ENCODE measurements at places on chromosomes 12 and 14.

GRCh38 chr12:109695961-109696461 lies 17.6 kb upstream of the FAM222A start:
- DNase-seq: no peak

DNA sequence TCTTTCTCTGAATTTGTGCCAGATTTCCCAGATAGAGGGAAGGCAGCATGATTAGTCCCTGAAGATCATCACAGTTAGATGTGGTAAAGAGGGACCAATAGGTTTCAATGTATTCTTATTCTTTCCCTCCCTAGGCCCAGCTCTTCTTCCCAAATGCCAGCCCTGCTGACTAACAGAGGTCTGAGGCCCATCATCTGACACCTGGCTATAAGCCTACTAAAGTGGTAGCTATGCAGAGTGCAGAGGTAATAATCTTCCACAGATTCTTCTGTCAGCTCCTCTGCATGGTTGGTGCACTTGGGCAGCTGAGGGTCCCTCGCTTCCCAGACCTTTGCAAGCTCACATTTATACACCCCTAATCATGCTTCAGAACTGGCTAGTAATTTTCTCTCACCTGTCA lies 63.7 kb upstream of the PZP start:
- no peak for DNase-seq

- no peak for DNase-seq
These were observed 10.6 kb downstream of the CEP128 start for GRCh38 chr14:80930836-80931389.

GRCh38 chr12:115640929-115641328 lies 636.6 kb downstream of the MED13L start:
- no peak for DNase-seq

- no peak for DNase-seq
These were observed 165.8 kb downstream of the KSR2 start for GRCh38 chr12:117803001-117803400.

DNA sequence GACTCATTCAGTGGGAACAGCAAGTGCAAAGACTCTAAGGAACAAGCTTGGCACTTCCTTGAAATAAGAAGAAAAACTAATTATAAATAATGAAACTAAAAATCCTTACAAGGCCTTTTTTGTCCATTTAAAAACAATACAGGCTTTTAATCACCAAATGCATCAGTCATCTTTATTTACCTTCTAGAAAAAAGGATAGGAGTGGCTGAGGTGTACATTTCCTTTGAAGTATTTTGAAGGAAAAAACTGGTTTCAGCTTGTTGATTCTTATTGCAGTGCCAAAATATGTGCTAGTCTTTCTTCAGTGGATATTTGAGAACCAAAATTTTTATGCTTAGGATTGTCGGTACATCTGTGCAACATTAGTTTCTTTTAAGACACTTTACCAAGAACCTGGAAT lies 29.8 kb downstream of the MED21 start:
- no peak for DNase-seq

- no peak for DNase-seq
These were observed 44.3 kb upstream of the CCT2 start for GRCh38 chr12:69540987-69541386.

DNA sequence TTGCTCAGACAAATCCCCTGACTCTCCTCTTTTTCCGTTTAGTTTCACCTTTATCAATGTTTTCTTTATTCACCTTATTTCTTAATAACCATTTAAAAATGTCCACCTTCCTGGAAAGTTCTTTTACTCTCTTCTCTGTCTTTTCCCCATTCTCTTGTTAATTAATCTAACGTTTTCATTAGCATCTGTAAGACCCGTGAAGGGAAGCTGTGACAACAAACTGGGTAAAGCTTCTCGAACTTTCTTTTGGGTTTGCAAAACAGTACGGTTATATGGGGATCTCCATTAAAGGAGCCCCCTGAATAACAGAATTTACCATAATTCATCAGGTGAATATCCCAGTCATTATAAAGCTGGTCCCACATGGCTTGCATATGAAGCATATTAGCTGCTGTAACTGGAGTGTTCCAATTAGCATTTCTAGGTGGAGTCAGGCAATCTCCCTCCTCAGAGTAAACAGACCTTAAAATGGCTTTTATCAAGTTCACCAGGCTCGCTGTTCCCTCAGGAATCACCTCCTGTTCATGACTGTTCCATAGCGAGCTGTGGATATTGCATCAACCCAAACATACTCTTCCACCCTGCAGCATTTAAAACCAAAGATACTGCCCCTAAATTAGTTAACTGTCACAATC lies 42.4 kb downstream of the TMEM30B start:
- DNase-seq: no peak

DNA sequence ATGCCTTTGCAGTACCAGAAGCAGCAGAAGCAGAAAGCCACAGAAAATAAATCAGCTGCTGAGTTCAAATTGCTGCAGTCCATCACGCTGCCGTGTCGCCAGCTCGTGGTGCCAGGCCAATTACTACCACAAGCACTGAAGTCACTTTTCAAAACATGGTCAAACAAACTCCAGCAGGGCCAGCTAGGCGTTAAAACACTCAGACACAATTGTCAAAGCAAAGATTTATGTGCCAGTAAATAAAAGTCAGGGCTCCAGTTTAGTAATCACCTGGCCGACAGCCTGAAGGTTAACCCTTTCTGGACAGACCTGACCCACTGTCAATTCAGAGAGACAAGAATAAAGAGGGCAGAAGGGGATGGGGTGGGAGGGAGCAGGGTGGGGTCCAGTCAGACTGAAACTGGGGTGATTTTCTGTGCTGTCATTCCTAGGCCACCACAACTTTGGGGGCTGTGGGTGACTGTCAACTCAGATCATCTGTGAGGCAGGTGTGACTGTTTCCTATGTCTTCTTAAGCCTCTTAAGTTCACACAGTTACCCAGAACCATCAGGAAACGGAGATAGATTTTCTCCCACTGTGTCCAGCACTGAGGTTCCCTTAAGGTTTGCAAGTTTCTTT lies 109.8 kb upstream of the FUT8 start:
- peak; percentile 18 for DNase-seq

GRCh38 chr12:113325916-113326315 lies 9.0 kb downstream of the SLC8B1 start:
- DNase-seq: no peak

DNA sequence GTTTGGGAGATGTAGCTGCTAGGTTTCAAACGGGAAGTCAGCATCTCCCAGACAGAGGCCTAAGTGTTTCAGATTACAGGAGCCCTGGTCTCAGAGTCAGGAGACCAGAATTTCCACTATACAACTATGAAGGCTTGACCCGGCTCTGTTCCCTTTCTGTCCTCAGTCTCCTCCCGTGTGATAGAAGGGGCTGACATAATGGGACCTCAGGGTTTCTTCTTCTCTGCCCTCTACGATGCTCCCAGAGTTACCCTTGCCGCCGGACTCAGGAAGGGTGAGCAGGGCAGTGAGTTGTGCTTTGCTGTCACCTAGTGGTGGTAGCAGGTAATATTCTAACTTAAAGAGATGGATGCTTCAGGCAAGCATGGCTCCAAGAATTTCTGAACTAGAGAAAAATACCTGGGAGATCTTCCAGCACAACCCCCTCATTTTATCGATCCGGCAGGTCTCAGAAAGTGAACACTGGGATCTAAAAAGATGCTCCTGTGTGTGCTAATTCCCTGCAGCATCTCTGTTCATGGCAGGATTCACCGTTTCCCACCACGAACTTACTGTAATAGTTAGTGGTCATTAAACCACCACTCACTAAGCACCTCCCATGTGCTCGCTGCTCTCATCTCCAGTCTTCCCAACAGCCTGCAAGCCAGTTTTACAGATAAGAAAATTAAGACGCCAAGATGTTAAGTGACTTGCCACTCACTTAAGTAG lies 84.4 kb downstream of the VWF start:
- DNase-seq: peak; percentile 6

DNA sequence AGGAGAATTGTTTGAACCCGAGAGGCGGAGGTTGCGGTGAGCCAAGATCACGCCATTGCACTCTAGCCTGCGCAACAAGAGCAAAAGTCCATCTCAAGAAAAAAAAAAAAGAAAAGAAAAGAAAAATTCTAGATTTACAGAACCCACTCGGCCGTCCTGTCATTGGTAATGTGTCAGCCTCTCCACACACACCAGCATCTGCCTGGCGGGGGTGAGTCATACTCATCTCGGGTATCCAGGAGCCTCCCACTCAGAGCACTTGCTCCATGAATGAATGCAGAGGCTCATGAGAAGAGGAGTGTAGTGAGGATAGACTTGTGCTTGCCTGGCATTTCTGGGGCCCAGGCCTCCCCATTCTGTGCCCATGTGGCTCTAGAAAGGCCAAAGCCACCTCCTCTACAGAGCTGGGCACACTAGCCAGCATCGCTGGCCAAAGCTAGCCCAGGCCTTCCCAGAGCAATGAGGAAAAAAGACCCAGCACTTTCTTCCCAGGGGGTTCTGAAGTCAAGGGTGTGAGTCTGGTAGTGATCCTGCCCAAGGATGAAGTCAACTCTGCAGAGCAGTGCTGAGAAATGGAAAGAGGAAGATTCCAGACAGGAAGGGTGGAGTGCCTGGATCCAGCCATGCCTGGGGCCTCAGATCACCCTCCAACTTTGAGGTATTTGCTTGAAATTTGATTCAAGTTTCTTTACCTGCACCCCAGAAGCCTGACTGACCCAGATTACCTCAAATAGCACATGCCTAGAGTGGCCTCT lies 31.2 kb upstream of the KLC1 start:
- DNase-seq: no peak

DNA sequence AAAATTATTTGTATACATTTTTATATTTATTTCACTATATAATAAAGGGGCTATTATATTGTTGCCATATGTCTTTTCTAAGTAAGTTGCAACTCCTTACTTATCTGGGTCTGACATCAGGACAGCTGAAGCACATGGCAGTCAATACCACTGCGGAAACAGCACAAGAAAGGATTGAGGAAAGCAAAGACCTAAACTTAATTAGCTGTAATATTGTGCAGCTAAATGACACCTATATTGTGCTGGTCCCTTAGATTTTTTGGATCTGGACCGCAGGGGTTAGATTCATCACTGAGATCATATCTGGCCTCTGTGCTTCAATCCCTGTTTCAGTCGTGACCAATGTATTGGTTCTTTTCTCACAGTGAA lies 359.6 kb upstream of the DIO2 start:
- DNase-seq: no peak

DNA sequence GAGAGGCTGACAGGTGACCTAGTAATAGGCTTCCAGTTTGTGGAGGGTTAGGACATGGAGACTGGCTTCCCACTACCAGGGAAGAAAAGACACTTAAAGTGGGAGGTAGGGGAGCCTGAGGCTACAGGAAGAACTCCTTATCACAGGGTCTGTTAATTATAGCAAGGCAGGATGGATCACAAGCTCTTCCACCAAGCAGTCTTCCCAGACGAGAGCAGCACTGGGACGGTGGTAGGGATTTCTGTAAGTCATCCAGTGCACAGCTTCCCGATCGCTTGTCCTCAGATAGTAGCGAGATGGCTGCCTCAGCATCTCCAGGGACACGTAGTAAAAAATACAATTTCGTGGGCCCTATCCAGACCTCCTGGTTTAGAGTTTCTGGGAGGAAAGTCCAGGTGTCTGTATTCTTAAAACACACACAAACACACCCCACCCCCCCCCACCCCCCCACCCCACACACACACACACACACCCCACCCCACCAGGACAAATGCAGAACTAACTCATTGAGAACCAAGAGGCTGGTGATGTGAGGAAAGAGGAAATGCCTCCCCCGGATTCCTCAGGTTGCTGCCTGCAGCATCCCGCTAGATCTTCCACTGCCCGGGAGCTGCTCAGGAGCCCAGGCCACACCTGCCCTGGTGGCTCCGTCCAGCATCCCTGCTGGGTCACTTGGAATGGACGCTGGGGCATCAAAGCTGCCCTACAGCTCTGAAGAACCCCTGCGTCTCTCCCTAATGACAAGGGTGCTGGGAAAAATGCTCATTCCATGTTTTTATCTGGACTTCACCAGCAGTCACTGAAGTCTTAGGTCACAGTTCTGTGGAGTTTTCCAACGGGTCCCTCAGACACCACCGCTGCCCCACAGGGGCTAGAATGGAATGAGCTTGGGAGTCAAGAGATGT lies 307.2 kb downstream of the CACNA1C start:
- DNase-seq: no peak

DNA sequence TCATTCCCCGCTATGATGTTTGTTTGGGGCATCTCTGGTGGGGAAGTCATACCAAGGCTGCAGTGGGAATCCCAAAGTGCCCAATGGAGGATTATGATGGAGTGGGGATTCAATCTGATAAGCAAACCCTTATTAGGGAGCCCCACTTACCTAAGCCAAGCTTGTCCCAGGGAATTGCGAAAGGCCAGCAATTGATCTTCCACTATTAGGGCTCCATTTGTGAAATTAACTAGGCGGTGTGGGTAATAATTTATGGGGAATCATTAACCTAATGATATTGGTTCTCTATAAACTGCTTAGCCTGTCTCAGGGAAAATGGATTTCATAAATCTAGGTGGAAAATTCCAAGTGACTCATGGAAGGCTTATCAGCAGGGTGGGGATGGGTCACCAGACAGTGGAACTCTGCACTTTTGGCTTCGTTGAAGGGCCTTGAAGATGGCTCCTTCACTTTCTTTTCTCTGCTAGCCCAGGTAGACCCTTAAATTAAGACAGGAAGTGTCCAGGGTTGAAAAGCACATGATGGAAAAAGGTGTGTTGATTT lies 113.0 kb upstream of the WSCD2 start:
- DNase-seq: no peak

- no peak for DNase-seq
These were observed 54.2 kb upstream of the BCL11B start for GRCh38 chr14:99326041-99326710.

GRCh38 chr12:11753150-11753499 lies 103.7 kb downstream of the ETV6 start:
- no peak for DNase-seq

DNA sequence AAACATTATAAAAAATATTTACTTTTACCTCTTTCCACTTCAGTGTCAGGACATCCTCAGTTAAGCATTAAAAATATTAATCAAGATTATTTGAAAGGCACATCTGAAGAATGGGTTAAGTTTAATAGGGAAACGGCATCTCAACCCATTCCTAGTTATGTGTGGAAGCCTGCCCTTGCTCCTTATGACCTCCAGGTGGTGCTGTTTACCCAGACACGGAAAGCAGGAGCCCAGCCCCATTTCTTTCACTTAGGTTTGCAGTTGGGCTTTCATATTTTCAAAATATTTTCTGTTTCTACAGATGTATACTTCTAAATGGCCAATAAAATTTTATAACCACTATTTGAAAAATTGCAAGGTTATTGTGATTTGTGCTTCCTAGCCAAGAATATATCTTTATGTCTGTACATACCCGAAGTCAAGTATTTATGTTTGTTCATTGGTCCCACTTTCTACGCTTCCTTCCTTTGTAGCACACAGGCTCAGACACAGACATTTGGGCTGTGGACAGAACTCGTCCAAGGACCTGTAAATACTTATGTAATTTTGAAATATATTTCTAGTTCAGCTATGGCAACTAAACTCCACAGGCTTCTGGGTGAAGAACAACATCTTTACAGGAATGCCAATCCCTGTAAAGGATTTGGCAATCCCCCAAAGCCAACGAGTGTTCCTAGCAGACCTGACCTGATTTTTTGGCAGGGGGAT lies 247.1 kb downstream of the AKAP6 start:
- DNase-seq: peak; percentile 52

GRCh38 chr14:81125536-81125935 lies 95.2 kb downstream of the GTF2A1 start:
- DNase-seq: no peak
